Activated CD8-positive, alpha-beta memory T cell treated with anti-CD3 and anti-CD28 coated beads, Interleukin-2, amount 50 U/mL, for 4 hours (primary cell): ENCODE measurements at places on chromosomes 7 and 10.

- DNase-seq, result no peak
Observed at GRCh38 chr7:150586785-150587152, 19.6 kb downstream of the GIMAP4 start.

DNA sequence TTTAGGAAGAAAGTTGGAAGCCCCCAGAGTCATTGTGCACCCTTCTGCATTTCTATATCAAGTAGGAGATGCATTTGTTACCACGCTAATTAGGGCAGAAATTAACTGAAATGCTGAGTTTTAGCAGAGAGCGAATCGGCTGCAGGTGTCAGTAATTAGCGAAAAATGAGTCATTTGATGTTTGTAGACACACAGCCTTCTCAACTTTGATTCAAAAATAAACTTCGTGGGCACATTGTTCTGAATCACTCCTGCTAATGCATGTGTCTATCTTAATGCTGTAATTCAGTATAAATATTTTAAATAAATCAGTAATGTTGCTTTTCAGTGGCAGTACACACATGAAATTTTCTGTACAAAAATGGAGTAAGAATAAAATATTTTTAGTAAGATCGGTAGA lies 109.5 kb upstream of the CARD11 start:
- DNase-seq, result no peak

DNA sequence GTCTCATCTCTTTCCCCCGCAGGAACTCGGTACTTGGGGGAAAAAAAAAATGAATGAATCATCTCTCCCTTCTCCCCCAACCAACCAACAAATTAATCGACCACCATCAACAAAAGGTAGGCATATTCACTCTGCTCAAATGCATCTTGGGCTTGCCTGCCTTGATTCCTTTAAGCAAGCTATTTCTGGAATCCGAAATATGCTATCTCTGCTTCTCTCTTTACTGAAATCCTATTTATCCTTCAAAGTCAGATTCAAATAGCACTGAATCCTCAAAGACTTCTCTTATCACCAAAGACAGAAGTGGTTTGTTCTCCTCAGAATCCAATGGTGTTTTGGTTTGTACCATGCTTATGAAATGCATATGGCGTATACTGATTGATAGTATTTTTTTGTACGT lies 49.6 kb upstream of the TPK1 start:
- DNase-seq, result no peak

GRCh38 chr7:38630720-38631673 lies at the start of gene AMPH:
Gene AMPH, minus strand, starts transcription at chr7:38631373. Its CDS starts 22 bp downstream, at chr7:38631351.
- no peak for DNase-seq

- no peak for DNase-seq
Observed at GRCh38 chr10:121680879-121681655, 82.8 kb upstream of the FGFR2 start.

GRCh38 chr7:115679976-115680375 lies 350.6 kb downstream of the TFEC start:
- DNase-seq, result no peak
